ENCODE measurements at places on chromosomes 4 and X.

GRCh38 chrX:38260231-38260630 is 39.6 kb upstream of the SRPX start:
- DNase-seq: peak; percentile 0

GRCh38 chrX:78066110-78066509 is 37.9 kb upstream of the PGK1 start:
- peak; percentile 2 for DNase-seq

- no peak for DNase-seq
These were observed 1276.1 kb downstream of the PCDH7 start for GRCh38 chr4:31995943-31996901.

- no peak for DNase-seq
These were observed 82.2 kb downstream of the SUPT20HL2 start for GRCh38 chrX:24231641-24232179.

GRCh38 chrX:78199851-78200250 is 60.4 kb upstream of the TAF9B start:
- no peak for DNase-seq
